Stimulated activated CD4-positive, alpha-beta T cell treated with anti-CD3 and anti-CD28 coated beads, Interleukin-1b, Interleukin-23, amount 100 ng/mL, for 1 hour (primary cell): ENCODE measurements at places on chromosomes 4 and X.
A peak's percentile ranks its signal among the peaks of the same experiment; 100 is the strongest.

GRCh38 chrX:43646800-43647199 is 9.3 kb upstream of the MAOA start:
- no peak for DNase-seq

- DNase-seq = no peak
Measured at GRCh38 chr4:52572936-52573485, 86.1 kb downstream of the USP46 start.

DNA sequence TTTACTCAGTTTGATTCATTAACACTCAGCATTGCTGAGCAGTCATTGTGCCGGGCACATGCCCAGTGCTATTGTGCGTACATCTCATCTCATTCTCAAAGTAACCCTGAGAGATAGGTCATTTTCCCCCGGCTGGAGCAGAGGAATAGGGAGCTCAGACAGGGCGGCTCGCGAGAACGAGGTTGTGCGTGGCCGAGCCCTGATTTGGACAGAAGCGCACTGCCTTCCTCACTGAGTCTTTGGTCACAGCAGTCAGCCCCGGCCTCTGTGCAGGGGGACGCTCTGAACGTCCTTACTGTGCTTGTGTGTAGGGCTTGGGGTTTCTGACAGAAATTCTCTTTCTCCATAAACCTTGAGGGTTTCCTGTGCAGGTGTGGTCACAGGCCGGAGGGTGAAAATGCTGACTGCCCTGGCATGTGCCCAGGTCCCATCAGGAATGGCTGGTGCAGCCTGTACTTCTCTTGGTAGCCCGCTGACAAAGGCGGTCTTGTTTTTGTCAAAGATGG is 39.5 kb downstream of the NOP14 start:
- no peak for DNase-seq

GRCh38 chr4:56979421-56980072 is 851 bp downstream of the POLR2B start:
- no peak for DNase-seq

GRCh38 chrX:35786271-35786670 is 11.9 kb upstream of the MAGEB16 start:
- no peak for DNase-seq

- no peak for DNase-seq
Measured at GRCh38 chr4:112029771-112030171, 115.5 kb upstream of the FAM241A start.

DNA sequence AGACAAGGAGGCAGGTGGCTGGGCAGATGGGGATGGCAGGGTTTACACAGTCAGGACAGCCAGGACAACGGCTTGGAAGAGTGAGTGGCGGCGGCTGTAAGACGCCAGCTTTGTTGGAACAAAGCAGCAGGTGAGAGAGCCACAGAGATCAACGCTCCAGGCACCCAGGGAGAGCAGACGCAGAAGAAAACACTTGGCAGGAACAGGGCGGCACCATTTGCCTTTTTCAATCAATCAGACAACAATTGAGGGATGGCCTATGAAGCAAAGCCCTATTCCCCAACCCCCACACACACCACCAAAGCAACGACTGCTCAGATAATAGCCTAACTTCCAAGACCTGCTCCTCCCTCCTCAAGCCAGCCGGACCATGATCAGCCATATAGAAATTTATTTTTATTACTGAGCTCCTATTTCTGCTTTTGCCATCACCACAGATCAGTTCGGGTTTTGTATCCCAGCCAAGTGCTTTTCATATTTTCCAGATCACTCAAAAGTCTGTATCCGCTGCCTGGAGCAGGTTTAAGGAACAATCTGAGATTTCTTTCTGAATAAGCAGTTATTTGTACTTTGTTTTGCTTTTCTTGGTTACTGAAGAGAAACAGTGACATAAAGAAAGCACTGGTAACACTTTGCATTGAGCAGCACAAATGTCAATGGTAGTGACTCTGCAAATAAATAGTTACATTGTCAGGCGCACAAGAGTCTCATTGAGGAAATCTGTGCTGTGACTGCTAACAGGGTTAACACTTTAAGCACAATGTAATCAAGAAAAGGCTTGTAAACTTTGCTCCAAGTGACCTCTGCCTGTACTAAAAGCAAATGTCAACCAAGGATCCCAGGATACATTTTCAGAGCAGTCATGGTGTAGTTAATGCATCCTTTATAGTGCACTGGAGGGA is 81.8 kb upstream of the RBPJ start:
- DNase-seq = no peak

DNA sequence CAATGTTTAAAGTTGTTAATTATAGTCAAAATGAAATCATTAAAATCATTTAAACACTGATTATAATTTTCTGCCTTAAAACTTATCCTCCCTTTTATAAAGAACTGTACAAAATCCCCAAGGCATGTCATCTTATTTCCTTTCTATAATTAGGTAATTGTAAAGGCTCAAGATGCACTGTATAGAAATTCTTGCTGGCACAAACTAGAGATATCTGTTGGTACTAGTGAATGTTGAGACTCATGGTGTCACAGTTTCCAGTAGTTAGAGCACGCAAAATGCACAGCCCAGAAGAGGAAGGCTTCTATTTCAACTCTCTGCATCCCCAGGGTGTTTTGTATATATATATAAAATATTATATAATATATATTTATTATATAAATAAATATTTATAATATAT is 22.7 kb upstream of the PLA2G12A start:
- no peak for DNase-seq

GRCh38 chr4:64682946-64683345 is 273.7 kb upstream of the TECRL start:
- no peak for DNase-seq

DNA sequence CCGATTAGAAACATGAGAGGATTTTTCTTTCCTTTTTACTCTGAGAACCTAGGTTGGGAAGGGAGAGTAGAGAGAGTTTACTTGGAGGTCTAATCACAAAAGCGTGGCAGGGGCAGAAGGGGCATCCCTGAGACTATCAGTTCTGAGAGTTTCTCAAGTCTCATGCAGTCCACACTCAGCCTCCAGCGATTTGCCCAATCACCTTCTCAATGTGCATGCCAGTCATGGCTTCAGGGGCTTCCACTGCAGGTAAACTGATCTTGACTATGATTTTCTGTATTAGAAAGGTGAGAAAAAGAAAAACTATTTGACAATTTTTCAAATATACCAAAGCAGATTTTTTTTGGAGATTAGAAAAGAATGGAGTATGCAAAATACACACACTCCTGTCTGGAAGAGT is 617.1 kb upstream of the ZFP42 start:
- no peak for DNase-seq

DNA sequence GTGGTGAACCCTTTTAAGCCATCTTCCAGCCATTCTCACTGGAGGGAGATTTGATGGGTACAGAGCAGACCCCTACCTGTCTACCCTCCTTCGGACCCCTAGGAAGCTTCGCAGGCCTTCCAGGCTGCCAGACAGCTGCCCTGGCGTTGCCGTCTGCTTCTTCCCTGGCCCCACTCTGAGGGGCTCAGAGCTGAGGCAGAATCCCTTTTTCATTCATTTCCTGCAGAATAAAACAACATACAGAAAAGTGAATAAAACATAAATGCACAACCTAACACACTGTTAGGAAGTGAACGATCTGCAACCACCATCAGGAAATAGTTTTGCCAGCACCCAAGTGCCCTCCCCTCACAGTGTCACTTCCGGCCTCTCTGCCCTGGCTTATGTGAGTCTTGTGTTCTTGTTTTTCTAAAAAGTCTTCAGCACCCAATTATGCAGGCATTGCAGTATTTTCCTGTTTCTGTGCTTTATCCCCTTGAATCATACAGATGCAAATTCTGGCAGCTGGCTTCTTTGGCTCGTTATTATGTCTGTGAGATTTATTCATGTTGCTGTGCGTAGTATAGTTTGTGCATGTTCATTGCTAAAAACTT is 5.6 kb upstream of the ADD1 start:
- DNase-seq = peak; percentile 27

GRCh38 chrX:1595711-1596060 is 4.3 kb downstream of the AKAP17A start:
- no peak for DNase-seq

GRCh38 chr4:163048447-163048846 is 118.2 kb downstream of the NAF1 start:
- no peak for DNase-seq

DNA sequence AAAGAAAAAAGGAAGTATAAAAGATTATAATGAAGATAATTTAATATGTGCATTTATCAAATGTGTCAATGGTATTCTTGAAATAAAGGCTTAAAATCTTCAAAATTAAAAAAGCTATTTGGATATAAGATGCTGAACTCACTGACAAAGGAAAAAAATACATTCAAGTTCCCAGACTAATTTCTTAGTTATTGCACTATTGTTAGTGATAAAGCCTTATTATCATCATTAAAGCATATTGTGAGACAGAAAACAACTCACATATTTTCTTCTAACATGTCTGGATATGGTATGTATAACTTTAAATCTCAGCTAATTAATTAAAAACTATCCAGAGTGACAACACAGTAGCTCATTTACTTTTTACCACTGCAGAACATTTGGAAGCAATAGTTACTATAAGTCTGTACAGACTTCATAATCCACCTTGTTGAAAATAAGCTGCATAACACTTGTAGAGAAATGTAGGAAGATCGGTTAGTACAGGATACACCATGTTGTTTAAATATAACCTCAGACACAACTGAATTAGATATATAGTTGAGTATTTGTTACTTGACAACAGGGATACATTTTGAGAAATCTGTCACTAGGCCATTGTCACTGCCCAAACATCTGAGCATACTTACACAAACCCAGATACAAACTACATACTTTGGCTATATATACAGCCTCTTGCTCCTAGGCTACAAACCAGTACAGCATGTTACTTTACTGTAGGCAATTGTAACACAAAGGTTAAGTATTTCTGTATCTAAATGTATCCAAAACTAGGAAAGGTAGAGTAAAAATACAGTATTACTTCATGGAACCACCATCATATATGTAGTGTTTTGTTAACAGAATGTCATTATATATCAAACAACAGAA is 12.8 kb upstream of the FAM200B start:
- no peak for DNase-seq

DNA sequence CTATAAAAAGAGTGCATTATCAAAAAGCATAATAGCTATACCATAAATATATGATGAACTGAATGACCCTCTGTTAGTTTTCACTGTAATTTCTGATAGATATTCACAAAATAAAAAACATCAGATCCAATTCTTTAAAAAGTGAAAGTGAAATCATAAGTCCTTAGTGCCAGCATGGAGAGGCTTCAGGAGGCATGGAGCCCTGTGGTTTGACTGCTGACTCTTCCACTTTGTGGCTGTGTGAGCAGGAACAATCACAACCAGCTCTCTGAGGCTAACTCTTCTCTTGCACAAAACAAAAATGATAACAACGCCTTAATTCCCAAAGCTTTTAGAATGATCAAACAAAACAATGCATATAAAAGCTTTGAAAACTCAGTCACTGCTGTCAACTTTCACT is 1143.9 kb downstream of the PDHA2 start:
- no peak for DNase-seq

- no peak for DNase-seq
Measured at GRCh38 chrX:55919367-55920221, 202.0 kb downstream of the RRAGB start.

- no peak for DNase-seq
Measured at GRCh38 chrX:72125331-72126047, 6.2 kb downstream of the RTL5 start.

GRCh38 chrX:96372313-96373046 is 312.2 kb upstream of the DIAPH2 start:
- DNase-seq = no peak

GRCh38 chr4:1348014-1348513 is 1.1 kb downstream of the UVSSA start:
- no peak for DNase-seq

- no peak for DNase-seq
Measured at GRCh38 chrX:143781103-143781502, 60.6 kb upstream of the SPANXN2 start.

DNA sequence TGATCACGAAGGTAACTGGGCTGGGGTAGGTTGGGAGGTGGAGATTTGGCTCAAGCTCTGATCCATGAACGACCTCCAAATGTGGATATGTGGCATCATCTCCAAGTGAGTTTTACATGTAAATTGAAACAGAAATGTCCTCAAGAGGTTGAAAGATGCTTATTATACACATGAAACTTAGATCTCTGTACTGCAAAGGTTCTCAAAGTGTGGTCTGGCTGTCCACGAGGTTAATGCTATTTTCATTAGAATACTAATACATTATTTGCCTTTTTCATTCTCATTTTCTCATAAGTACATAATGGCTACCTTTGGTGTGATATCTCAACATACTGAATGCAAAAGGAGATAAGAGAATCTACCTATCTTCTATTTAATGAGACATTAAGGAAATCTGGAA is 198.2 kb downstream of the RASL11B start:
- no peak for DNase-seq

GRCh38 chr4:88008122-88008742 is 797 bp downstream of the PKD2 start:
- DNase-seq = no peak

GRCh38 chrX:131837325-131837724 is 185.8 kb upstream of the STK26 start:
- no peak for DNase-seq

- no peak for DNase-seq
Measured at GRCh38 chr4:145828802-145829485, 109.7 kb downstream of the ZNF827 start.

DNA sequence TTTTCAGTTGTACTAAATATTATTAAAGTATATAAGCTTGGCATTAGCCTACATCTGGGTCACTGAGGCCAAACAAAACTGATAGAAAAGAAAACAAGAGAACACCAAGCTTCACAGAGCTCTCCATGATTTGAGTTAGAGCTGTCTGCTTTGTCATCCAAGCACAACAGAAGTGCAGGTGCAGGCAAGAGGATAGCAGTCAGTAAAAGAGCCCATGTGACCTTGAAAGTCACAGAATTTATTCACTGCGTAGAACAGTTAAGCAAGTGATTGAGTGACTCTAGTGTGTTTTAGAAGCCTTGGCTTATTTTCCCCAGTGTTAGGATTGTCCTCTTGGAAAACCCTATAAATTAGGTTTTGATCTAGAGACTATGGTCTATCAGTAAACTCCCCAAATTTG is 49.4 kb upstream of the PRDM5 start:
- no peak for DNase-seq

DNA sequence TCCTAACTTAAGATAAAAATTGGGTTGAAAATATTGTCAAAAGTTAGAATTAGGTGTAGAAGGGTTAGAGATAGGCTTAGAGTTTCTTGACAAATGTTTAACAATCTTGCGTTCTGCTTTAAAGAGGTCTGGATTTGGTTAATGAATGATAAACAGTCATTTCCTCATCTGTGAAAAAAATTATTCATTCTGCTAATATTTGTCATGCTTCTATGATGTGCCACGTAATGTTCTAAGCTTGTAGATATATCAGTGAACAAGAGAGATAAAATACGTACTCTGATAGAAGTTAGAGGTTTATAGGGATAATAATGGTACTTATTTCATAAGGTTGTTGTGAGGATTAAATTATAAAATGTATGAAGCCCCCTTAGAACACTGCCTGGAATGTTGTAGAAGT is 443.0 kb upstream of the GALNT7 start:
- no peak for DNase-seq

DNA sequence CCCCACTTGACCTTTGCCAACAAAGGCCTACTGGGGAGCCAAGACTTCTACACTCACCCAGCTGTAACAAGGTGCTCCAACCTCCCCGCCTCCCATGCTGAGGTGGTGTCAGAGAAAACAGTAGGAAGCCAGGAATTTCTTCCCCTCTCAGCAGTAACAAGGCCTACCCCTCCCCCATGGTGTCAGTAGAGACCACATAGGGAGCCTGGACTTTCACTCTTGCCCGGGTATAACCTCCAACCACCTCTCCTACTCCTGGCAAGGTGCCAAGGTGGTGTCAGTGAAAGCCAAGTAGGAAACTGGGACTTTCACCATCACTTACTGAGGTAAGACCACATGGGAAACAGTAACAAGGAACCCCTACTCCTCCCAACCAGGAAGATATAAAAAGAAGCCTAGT is 93.1 kb downstream of the SLC16A2 start:
- no peak for DNase-seq
